Amniotic epithelial cell (primary cell): ENCODE measurements at places on chromosomes 16 and 17.

GRCh38 chr16:11687601-11688519 lies 19.6 kb downstream of the SNN start:
- DNase-seq: no peak

DNA sequence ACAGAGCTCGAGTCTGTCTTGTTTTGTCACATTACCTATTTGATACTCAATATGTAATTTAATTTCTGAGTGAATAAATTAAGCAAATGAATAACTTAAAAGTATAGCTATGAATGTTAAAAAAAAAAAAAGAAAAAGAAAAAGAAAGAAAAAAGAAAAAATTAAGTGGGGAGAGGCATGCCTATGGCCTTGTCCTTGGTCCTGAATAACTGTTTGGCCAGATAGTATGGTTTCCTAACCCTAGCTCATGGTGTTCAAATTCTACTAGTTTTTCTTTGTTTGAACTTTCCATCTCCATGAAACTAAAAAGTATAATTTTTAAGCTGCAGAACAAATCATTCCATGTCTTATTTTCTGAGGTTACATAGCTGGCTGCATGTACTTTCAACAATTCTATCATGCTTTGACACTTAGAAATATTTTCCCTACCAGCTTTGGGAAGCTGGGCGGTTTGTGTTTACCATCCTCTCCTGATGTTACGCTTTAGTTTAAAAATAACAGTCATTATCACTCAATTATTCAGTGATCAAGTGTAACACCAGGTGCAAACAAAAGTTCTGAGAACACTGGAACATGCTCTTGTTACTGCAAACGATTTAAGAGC lies 31.8 kb downstream of the TOX3 start:
- DNase-seq: no peak

GRCh38 chr16:15484662-15485061 lies 50.3 kb downstream of the BMERB1 start:
- peak; percentile 68 for DNase-seq

DNA sequence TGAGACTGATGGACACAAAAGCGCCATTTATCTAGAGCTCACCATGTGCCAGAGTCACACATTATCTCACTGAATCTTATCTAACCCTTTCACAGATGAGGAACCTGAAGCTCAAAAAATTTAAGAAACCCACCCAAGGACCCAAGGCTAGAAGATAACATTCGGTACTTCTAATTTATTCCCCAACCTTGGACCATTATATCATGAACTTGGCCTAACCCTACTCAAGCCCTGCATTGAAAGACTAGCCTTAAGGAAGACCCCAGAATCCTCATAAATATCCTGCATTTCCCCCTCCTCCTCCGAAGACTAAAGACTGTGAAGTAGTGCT lies 548 bp upstream of the DYNC1LI2 start:
- no peak for DNase-seq

DNA sequence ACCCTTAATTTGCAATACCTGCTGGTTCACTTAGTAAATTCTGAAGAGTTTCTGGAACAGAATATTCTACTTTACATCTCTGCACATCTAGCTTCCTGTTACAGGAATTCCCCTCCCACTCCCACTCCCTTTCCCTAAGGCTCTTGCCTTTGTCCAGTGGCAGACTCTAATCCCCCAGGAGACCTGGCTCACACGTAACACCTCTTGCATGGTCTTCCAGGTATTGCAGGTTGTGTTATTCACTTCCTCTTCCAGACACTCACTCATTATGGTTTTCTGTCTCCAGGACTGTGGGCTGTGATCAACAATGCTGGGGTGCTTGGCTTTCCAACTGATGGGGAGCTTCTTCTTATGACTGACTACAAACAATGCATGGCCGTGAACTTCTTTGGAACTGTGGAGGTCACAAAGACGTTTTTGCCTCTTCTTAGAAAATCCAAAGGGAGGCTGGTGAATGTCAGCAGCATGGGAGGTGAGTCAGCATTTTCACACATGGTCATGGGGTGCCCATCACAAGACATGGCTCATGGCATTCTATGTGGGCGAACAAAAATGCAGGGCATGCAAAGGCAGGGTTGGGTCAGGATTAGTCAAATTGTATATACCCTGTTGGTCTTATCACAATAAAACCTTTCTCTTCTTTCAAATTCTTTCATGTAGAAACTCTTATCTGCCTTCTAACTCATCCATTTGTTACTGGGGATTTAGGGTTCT lies 35.8 kb downstream of the HSD17B2 start:
- DNase-seq: peak; percentile 90

DNA sequence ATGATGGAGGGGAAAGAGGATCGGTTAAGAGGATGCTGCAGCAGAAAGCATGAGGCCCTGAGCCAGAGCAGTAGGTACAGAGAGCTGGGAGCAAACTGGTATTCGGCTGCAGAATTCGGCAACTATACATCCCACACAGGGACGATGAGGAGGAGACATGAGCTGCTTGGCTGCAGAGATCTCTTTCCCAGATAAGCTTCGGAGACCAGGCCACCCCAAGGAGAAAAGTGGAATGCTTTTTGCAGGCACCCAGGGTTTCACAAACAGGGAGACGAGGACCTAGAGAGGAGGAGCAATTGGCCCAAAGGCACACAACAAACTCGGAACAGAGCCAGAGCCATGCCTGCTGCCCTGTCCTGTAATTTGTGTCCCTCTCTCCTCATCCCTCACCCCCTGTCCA lies 62.0 kb downstream of the TMEM132E start:
- DNase-seq: no peak

- DNase-seq: no peak
Measured at GRCh38 chr17:72591289-72592241, 470.7 kb downstream of the SOX9 start.

GRCh38 chr16:11506741-11507305 lies 79.9 kb downstream of the LITAF start:
- no peak for DNase-seq

- DNase-seq: no peak
Measured at GRCh38 chr17:28344011-28344410, 8.4 kb downstream of the TNFAIP1 start.

- peak; percentile 9 for DNase-seq
Measured at GRCh38 chr17:44655983-44656710, at the start of gene MEIOC. MEIOC (plus strand) TSS chr17:44656468; CDS start chr17:44656614, 146 bp downstream.

- DNase-seq: no peak
Measured at GRCh38 chr17:76254275-76254674, 10.9 kb upstream of the UBALD2 start.

GRCh38 chr17:42908872-42909700 lies 8.5 kb downstream of the G6PC1 start:
- peak; percentile 52 for DNase-seq

GRCh38 chr17:81396722-81397313 lies 1.6 kb downstream of the BAHCC1 start:
- no peak for DNase-seq

GRCh38 chr16:2843526-2843925 lies 13.4 kb downstream of the ZG16B start:
- DNase-seq: no peak

DNA sequence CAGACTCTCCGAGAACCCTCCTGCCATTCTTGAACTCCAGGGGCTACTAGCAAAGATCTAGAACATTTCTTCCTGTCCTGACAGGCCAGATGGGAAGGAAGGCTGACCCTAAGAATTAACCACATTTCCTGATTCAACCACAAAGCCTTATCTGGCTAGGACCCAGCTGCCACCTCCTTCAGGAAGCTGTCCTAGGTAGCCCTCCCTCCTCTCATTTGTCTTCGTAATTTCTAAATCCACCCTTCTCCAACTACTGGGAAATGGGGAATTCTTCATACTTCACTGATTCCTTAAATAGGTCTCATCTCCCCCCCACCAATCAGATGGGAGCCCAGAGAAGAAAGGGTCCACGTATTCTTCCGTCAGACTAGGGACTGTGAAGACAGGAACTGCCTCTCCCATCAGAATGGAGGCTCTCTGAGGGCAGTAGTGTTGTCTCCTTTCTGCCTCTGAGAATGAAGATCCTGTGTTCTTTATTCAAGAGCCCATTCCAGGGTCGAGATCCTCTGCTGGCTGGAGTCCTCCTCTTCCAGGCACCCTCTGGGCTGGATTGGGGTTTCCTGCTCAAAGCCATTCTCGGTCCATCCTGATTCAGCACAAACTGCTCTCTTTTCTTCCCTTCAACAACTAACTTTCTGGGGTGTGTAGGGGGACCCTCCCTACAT lies 2.1 kb downstream of the SAMD14 start:
- DNase-seq: peak; percentile 57

DNA sequence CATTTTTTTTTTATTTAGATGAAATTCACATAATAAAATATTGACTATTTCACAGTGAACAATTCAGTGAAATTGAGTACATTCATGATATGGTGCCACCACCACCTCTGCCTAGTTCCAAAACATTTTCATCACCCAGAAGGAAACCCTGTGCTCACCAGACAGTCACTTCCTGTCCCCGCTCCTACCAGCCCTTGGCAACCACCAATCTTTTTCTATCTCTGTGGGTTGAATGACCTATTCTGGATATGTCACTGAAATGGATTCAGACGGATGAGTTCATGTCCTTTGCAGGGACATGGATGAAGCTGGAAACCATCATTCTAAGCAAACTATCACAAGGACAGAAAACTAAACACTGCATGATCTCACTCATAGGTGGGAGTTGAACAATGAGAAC lies 40.5 kb downstream of the ATP2C2 start:
- no peak for DNase-seq

DNA sequence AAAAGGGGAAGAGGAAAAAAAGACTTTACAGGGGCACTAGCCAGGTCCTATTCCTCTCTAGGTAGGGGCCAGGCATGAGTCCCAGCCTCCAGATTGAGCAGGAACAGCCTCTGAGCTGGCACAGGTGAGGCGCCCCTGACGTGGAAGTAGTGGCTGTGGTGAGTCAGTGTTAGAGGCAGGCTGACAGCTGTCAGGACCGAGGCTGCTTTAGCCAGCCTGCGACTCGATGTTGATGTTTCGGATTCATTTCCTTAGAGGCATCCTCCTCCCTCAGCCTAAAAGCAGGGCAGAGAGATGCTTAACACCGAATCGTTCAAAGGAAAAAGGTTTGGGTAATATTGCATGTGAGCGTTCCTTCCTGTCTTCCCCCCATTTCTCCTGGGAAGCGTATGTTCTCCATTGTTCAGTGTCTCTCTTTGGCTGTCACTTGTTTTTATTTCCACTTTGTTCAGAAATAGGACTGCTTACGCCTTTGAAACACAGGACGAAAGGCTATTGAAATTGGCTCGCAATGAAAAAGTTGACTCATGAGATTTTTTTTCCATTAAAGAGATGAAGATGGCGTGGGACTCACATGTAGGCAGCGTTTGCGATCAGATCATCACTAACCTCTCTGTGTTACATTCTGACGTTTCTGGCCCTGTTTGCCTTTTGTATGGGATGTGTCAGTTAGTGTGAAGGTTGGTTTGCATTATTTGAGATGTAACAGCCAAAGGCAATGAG lies 1.3 kb downstream of the KIAA0513 start:
- no peak for DNase-seq

GRCh38 chr17:27630607-27631410 lies at the start of gene LGALS9:
LGALS9 (plus strand) TSS chr17:27631188; CDS start chr17:27631266, 78 bp downstream.
- peak; percentile 22 for DNase-seq

DNA sequence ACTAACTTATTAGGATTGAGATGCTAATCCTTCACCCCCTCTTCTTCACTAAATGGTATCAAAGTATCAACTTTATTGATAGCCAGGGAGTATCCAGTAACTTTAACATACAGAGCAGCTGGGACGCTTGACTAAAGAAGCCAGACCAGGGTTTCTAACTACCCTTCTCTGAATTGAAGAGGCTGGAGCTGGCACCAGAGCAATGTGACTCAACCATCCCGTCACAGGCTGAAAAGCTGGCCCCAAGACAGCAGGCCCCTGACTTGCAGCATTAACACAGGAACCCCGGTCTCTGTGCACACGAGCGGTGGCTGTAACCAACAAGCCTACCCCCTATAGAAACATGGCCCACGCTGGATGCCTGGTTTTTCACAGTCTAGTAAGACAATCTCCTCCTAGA lies 59.8 kb downstream of the ANKFN1 start:
- DNase-seq: no peak
